ENCODE measurements at places on chromosomes 4 and X. TPM values are rescaled to one million over a fixed set of nuclear protein-coding genes. Genes with fewer than 3 reads are reported as not detected.

GRCh38 chrX:115047181-115047580 lies 29.8 kb upstream of the IL13RA2 start:
- H3K4me3 ChIP-seq, result no peak overlapping the region
- no peak overlapping the region for H3K27ac ChIP-seq
- DNase-seq, result no peak
- H3K27me3 ChIP-seq, result no peaks in the 10 kb centered on the region
- H3K4me1 ChIP-seq, result no peaks in the 10 kb centered on the region

- H3K36me3 ChIP-seq, result no peaks in the 10 kb centered on the region
- H3K4me1 ChIP-seq, result no peaks in the 10 kb centered on the region
- H3K27ac ChIP-seq, result no peak overlapping the region
Observed at GRCh38 chr4:38779790-38780189, 3.0 kb downstream of the TLR10 start.

DNA sequence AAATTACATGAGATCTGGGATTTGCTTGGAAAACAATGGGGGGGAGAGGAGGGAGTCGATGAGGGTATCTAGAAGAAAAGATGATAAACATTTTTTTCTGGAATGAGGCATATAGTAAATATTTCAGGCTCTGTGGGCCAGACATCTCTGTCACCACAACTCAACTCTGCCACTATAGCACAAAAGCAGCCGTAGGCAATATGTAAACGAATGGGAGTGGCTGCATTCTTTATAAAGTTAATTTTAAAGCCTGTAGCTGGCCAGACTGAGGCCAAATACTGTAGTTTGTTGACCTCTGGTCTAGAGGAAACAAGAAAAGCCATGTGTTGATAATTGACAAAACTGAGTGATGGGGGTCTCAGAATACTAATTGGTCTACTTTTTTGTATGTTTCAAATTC lies 14.1 kb upstream of the TCEANC start:
- H3K27ac ChIP-seq, result no peak overlapping the region
- H3K36me3 ChIP-seq, result no peaks in the 10 kb centered on the region
- H3K4me1 ChIP-seq, result no peaks in the 10 kb centered on the region
- H3K4me3 ChIP-seq, result no peak overlapping the region
- no peak for DNase-seq

Gene GPR78
- total RNA-seq, result 2.6 TPM

Gene DUSP21
- total RNA-seq, result not detected

- no peak for DNase-seq
- H3K27me3 ChIP-seq, result no peaks in the 10 kb centered on the region
- no peak overlapping the region for H3K4me3 ChIP-seq
- H3K27ac ChIP-seq, result no peak overlapping the region
Observed at GRCh38 chrX:10648614-10649013, 28.2 kb upstream of the MID1 start.

GRCh38 chrX:53122013-53122412 lies 28.1 kb downstream of the KANTR start:
- H3K27ac ChIP-seq, result no peak overlapping the region
- no peak overlapping the region for H3K4me3 ChIP-seq
- H3K4me1 ChIP-seq, result no peaks in the 10 kb centered on the region
- DNase-seq, result no peak
- H3K27me3 ChIP-seq, result no peaks in the 10 kb centered on the region
- no peaks in the 10 kb centered on the region for H3K36me3 ChIP-seq

Data from GM23338 (cell line).